ENCODE measurements at places on chromosomes 11 and 22. TPM values are rescaled to one million over a fixed set of nuclear protein-coding genes. Genes with fewer than 3 reads are reported as not detected.

The COX8A gene
- 221 TPM for total RNA-seq

The OR5P2 gene
- under 0.01 TPM for total RNA-seq

The RELA gene
- total RNA-seq: 15.0 TPM

The IRF7 gene
- total RNA-seq: 7.8 TPM

The ELFN2 gene
- 0.68 TPM for total RNA-seq

The TRPM5 gene
- not detected for total RNA-seq

The TTC36 gene
- 1.3 TPM for total RNA-seq

The LRRC56 gene
- 1.4 TPM for total RNA-seq

The HEPN1 gene
- not detected for total RNA-seq

The APOA5 gene
- not detected for total RNA-seq

The NPTXR gene
- total RNA-seq: under 0.01 TPM

The ANGPTL5 gene
- not detected for total RNA-seq

The SYT8 gene
- 10.0 TPM for total RNA-seq

The LMO1 gene
- not detected for total RNA-seq

The RAG2 gene
- total RNA-seq: not detected

The TRIM68 gene
- total RNA-seq: 14.0 TPM

The TMEM9B gene
- 49.0 TPM for total RNA-seq

The NRXN2 gene
- not detected for total RNA-seq
